ENCODE measurements at places on chromosomes 12 and 14. TPM values are rescaled to one million over a fixed set of nuclear protein-coding genes. Genes with fewer than 3 reads are reported as not detected.

DNA sequence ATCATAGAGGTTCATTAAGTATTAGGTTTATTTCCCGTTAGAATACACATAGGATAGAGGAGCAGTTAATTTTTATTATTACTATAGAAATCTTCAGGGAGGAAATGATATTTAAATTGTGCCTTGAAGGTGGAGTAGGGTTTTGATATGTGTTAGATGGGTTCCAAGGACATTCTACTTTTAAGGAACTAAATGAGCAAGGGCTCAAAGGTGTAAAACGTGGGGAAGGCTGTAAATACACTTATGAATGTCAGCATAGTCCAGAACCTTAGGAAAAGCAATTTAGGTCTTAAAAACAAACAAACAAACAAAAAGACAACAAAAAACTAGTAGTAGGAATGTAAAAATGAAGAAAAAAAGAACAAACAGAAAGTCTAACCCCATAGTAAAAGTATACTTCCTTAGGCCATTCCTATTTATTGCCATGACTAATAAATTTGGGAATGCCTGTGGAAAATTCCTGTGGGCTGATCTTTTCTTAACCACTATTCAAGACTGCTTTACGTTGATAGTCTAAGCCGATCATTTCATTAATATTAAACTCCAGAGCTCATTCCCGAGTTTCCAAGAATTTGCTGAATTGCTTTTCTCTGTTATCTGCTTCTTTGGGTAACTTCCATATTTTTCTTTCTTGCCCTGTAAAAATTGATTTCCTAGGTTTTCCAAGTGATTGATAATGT, 180.3 kb downstream of the RAD51B start:
- H3K4me3 ChIP-seq = no peak overlapping the region
- H3K36me3 ChIP-seq = no peaks in the 10 kb centered on the region
- DNase-seq = no peak
- H3K27ac ChIP-seq = peak overlapping the region; percentile 9
- H3K27me3 ChIP-seq = no peaks in the 10 kb centered on the region

DNA sequence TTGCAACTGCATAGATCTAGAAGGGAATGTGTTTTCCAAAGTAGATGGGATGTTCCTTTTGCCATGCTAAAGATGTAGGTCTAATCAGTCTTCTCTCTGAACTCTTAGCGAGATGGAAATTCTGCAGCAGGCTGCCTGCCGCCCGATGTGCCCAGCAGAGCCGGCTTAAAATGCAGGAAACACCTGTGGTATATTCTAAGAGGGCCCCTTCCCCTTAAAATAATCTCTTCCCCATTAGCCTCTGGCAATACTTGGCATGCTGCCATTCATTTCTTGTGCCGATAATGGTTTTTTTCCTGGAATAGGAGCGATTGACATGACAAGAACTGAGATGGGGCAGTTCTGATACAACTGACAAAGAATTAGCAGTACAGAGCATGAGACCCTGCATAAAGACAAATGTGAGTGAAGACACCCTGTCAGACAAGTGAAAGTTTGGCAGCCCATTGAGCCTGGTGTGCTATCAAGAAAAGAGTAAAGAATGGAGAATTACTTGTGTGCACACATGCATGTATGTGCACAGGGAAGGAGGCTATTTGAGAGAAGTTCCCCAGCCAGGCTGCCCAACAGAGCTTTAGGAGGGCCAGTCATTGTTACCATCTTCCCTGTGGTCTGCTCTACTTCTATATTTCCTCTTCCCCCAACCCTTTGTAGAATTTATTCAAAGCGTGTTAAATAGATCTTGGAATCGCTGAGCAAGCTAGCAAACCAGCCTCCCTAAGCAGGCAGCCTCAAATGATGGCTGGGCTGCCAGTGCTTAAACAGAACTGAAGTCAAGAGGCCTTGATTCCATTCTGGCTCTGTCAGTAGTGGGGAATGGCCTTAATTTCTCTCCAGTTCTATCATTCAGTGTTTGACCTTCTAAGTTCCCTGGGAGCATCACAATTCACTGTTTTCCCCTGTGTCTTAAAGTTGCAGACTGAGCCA, 29.6 kb upstream of the NTF3 start:
- no peaks in the 10 kb centered on the region for H3K4me1 ChIP-seq
- DNase-seq = no peak
- H3K36me3 ChIP-seq = no peaks in the 10 kb centered on the region

DNA sequence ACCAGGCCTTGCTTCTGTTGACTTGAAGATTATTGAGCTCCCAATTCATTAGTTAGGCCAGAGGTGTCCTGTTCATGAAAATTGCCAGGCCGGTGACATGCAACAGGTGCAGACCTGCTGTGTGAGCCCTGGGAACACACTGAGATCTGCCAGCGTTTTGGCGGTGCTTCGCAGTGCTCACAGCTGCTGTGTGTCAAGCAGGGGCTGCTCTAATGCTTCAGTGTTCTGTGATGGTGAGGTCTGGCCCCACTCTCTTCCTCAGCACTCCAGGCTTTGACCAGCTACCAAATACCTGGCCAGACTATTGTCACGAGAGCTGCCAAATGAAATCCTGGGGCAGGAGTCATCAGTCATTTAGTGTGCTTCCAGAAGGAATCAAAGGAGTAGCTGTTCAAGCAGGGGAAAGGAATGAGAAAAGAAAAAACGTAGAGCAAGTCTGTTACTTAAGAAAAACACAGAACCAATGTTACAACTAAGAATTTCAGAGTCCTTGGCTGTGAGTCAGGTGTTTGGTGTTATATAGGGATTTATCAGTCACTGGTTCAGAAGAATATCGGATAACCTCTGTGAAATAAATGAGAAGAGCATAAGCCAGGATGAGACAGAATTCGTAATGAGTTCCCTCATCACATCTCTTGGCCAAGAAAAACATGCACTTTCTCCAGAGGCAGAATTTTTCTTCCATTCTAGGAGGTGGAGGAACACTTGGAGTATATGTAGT, 150.8 kb downstream of the FBXL14 start:
- peak overlapping the region; percentile 53 for H3K27ac ChIP-seq
- peaks cover 21% of the 10 kb centered on the region for H3K36me3 ChIP-seq
- H3K4me3 ChIP-seq = no peak overlapping the region
- H3K27me3 ChIP-seq = no peaks in the 10 kb centered on the region

- no peaks in the 10 kb centered on the region for H3K27me3 ChIP-seq
- DNase-seq = no peak
- H3K4me1 ChIP-seq = peaks cover 5% of the 10 kb centered on the region
- H3K4me3 ChIP-seq = no peak overlapping the region
- no peak overlapping the region for H3K27ac ChIP-seq
- no peaks in the 10 kb centered on the region for H3K36me3 ChIP-seq
Observed at GRCh38 chr14:29603696-29604095, 324.0 kb downstream of the PRKD1 start.

- H3K4me1 ChIP-seq = peaks cover 37% of the 10 kb centered on the region
- peaks cover 84% of the 10 kb centered on the region for H3K27me3 ChIP-seq
- H3K27ac ChIP-seq = no peak overlapping the region
- H3K4me3 ChIP-seq = peak overlapping the region; percentile 70
- H3K36me3 ChIP-seq = no peaks in the 10 kb centered on the region
Observed at GRCh38 chr14:32934881-32935633, 3.6 kb upstream of the NPAS3 start.

DNA sequence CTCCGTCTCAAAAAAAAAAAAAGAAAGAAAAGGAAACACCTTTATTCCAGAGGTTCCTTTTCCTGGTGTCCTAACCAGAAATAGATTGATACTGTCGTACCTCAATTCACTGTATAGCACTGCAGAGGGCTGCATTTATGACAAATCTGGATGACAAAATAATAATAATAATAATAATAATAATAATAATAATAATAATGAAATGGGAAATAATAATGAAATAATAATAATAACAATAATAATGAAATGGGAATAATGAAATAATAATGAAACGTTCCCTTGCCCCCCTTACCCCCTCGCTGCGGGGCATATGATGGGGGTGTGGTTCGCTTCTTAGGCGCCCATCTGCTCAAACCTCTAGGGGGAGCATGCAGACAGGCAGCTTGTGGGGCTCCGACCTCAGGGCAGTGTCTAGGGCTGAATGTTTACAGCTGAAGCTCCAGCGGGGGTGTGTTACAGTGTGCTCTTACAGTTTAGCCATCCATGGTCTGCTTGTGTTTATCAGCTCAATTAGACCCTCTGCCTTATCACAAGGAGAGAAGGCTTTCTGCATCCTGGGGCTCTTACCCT, 1088.3 kb upstream of the SEL1L start:
- DNase-seq = no peak
- no peaks in the 10 kb centered on the region for H3K4me1 ChIP-seq
- H3K4me3 ChIP-seq = no peak overlapping the region
- no peaks in the 10 kb centered on the region for H3K36me3 ChIP-seq
- H3K27ac ChIP-seq = no peak overlapping the region

DNA sequence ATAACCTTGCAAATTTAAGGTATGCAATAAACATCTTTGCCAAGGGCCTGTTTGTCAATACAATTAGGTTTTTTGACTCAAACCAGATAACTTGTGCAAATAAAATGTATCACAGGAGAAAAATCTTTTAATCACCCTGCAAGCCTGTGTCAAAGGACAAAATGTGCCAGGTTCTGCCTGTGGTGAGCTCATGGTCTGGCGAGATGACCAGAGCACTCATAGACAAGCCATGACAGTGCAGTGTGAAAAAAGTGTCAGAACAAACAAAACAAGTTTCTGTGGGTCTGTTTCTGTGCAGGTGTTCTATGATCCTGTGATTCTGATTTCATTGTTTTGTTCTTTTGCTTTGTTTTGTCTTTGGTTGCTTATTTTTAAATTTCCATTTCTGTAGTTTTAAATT, 847.2 kb downstream of the VRK1 start:
- H3K27me3 ChIP-seq = peaks cover 2% of the 10 kb centered on the region
- no peak overlapping the region for H3K4me3 ChIP-seq
- H3K36me3 ChIP-seq = no peaks in the 10 kb centered on the region
- no peak for DNase-seq
- no peaks in the 10 kb centered on the region for H3K4me1 ChIP-seq
- no peak overlapping the region for H3K27ac ChIP-seq

DNA sequence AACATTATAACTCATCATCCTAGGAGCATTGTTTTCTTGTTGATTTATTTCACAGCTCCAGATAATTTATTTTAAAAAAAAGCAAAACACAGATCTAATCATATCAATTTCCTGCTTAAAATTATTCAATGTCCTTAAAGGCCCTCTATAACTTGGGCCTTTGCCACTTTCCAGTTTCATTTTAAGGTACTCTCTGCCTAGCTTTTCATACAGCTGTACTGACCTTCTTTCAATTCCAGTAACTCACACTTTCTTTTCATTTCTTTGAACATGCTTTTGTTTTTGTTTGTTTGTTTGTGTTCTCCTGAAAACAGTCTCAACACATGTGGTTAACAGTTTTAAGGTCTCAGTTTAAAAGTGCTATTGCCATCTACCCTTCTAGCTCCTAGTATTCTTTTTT, 281.9 kb downstream of the ACSS3 start:
- no peaks in the 10 kb centered on the region for H3K36me3 ChIP-seq
- no peak overlapping the region for H3K4me3 ChIP-seq
- no peak overlapping the region for H3K27ac ChIP-seq
- peaks cover 4% of the 10 kb centered on the region for H3K4me1 ChIP-seq
- no peaks in the 10 kb centered on the region for H3K27me3 ChIP-seq

- H3K4me1 ChIP-seq = no peaks in the 10 kb centered on the region
- peaks cover 56% of the 10 kb centered on the region for H3K27me3 ChIP-seq
- no peaks in the 10 kb centered on the region for H3K36me3 ChIP-seq
- H3K4me3 ChIP-seq = no peak overlapping the region
Observed at GRCh38 chr14:101289230-101289690, 272.0 kb upstream of the DIO3 start.

DNA sequence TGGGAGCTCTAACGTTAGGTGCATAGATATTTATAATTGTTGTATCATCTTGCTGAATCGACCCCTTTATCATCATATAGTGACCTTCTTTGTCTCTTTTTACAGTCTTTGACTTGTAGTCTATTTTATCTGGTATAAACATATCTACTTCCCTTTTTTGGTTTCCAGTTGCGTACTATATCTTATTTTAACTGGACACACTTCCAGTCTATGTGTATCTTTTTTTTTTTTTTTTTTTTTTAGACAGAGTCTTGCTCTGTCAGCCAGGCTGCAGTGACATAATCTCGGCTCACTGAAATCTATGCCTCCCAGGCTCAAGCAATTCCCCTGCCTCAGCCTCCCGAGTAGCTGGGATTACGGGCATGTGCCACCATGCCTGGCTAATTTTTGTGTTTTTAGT, 41.9 kb upstream of the ZFP36L1 start:
- no peak overlapping the region for H3K27ac ChIP-seq
- DNase-seq = no peak
- no peaks in the 10 kb centered on the region for H3K27me3 ChIP-seq

GRCh38 chr12:123998344-123998990, 25.5 kb downstream of the ZNF664 start:
- peaks cover 19% of the 10 kb centered on the region for H3K36me3 ChIP-seq
- no peaks in the 10 kb centered on the region for H3K27me3 ChIP-seq
- peaks cover 88% of the 10 kb centered on the region for H3K4me1 ChIP-seq
- H3K27ac ChIP-seq = peak overlapping the region; percentile 0
- DNase-seq = no peak
- H3K4me3 ChIP-seq = no peak overlapping the region

DNA sequence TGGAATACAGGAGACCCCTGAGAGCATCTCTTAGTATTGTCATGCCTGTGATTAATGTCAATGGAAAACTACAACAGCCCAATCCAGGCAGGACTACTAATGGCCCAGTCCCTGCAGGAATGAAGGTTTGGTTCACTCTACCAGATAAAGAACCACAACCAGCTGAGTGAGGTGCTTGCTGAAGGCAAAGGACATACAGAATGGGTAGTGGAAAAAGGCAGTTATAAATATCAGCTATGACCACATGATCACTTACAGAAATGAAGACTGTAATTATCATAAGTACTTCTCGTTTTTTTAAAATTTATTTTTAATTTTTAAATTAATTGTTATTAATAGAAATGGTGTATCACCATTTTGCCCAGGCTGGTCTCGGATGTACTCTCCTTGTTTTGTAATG, 17.2 kb upstream of the LPCAT3 start:
- H3K36me3 ChIP-seq = no peaks in the 10 kb centered on the region
- no peak for DNase-seq
- no peak overlapping the region for H3K27ac ChIP-seq
- H3K4me1 ChIP-seq = no peaks in the 10 kb centered on the region

- no peak overlapping the region for H3K4me3 ChIP-seq
- peaks cover 88% of the 10 kb centered on the region for H3K27me3 ChIP-seq
- H3K36me3 ChIP-seq = no peaks in the 10 kb centered on the region
- H3K27ac ChIP-seq = no peak overlapping the region
- no peaks in the 10 kb centered on the region for H3K4me1 ChIP-seq
Observed at GRCh38 chr12:132395192-132395907, 66.0 kb upstream of the GALNT9 start.

The LTB4R2 gene
- 0.71 TPM for total RNA-seq

The SLCO1B1 gene
- not detected for total RNA-seq

The PRIM1 gene
- 2.7 TPM for total RNA-seq

The BIN2 gene
- 1.6 TPM for total RNA-seq

The HOXC12 gene
- total RNA-seq = not detected

The DBX2 gene
- 0.14 TPM for total RNA-seq
